ENCODE measurements at places on chromosomes 4 and X.

DNA sequence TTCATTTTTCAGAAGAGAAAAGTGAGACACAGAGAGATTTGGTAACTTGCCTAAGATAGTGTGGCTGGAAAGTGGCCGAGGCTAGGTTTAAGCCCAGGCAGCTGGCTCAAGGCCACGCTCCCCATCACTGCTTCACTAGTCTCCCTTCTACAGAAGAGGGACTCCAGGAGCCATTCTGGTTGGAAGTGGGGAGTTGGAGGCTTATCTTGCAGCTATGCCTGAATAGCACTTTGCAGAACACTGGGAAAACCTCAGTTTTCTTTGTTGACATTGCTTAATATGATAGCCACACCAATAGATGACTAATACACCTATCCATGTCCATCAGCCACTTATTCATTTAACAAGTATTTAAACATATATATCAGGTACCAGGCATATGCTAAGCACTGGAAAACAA is 18.5 kb downstream of the LRRC66 start:
- no peak for DNase-seq

DNA sequence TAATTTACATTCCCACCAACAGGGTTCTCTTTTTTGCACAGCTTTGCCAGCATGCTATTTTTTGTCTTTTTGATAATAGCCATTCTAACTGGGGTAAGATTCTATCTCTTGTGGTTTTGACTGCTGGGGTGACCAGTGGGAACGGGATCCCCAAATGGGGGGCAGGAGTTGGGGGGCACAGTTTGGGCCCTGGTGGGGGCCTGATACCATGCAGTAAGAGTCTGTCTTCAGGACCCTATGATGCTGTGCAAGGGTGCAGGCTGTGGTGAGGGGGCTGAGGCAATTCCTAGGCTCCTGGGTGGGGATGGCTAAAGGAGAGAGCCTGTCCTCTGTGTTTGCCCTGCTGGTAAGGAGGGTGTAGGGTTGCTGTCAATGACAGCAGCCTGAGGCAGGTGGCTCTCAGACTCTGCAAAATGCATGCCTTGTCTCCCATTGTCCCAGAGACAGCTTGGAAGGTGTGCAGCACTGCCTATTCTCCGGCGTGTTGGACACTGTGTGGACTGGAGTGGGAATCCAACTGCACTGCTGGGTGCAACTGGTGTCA is 172.7 kb upstream of the ARHGAP24 start:
- no peak for DNase-seq

DNA sequence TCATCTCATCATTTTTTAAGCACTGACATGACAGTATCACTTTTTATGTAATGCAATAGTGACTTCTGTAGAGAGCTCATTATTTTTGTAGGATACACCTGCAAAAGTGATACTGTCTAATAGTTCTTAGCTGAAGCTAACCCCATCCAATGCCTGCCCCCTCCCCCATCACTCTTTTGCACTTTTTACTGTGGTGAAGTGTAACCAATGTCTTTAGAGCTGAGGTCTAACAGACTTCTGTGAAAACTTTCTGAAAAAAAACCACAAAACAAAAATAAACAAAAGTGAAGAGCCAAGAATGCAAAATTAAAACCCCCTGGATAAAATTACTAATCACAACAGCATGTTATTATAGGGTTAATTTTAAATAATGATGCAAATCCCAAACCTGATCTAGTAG is 301.1 kb downstream of the ANK2 start:
- DNase-seq: no peak

- no peak for DNase-seq
Measured at GRCh38 chr4:183807420-183808096, 97.5 kb upstream of the STOX2 start.

- peak; percentile 20 for DNase-seq
Measured at GRCh38 chr4:94757192-94758140, at the start of gene BMPR1B. Gene BMPR1B, plus strand, starts transcription at chr4:94757955. Its CDS starts 346,470 bp downstream, at chr4:95104425.

DNA sequence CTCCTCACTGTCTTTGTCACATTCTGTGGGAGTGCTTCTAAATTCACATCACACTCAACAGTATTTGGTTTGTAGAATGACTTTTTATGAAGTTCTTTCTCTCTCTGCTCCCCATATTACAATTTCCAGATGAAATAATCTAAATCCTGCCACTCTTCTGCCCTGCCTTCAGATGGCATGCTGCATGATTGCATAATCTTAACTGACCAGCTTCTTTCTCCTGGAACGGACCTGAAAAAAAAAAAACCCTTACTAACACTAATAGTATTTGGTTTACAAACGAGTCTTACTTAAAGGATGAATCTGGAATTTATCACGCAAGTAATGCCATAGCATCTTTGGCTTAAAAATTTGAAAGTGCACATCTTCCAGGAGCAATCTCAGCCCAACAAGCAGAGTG is 272.3 kb downstream of the NAF1 start:
- no peak for DNase-seq

- peak; percentile 24 for DNase-seq
Measured at GRCh38 chrX:9420275-9421265, 44.3 kb upstream of the TBL1X start.

- DNase-seq: peak; percentile 55
Measured at GRCh38 chrX:137747244-137748043, 181.5 kb downstream of the ZIC3 start.

GRCh38 chr4:8762951-8763735 is 108.5 kb downstream of the HMX1 start:
- no peak for DNase-seq

DNA sequence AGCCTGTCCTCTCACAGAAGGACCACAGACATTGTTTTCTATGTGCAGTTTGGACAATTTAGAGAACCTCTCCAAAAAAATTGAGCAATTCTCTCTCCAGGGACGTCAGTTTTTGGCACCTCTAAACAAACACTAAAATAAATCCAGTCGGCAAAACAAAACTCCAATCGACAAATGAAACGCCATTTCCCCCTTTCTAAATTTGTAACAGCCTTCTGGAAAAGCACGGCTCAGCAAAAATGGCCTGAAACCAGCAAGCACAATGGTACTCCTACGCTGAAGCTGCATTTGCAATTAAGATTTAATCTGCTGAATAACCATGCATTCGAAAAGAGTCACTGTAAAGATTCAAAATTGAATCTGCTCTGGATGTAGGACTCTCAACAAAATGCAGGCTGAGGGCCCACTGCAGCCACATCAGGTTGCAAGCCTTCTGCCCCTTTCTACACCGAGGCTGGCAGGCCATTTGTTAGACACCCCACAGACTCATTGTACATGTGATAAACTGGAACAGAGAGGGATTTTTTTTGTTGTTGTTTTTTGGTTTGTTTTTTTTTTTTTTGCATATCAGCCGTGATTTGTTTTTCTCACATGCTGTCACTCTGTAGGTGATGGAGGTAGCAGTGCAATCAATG is 79.9 kb upstream of the MAP3K15 start:
- DNase-seq: no peak

- DNase-seq: no peak
Measured at GRCh38 chr4:38381788-38382187, 282.2 kb upstream of the KLF3 start.

GRCh38 chrX:70553516-70553915 is 108.9 kb downstream of the DLG3 start:
- DNase-seq: no peak

DNA sequence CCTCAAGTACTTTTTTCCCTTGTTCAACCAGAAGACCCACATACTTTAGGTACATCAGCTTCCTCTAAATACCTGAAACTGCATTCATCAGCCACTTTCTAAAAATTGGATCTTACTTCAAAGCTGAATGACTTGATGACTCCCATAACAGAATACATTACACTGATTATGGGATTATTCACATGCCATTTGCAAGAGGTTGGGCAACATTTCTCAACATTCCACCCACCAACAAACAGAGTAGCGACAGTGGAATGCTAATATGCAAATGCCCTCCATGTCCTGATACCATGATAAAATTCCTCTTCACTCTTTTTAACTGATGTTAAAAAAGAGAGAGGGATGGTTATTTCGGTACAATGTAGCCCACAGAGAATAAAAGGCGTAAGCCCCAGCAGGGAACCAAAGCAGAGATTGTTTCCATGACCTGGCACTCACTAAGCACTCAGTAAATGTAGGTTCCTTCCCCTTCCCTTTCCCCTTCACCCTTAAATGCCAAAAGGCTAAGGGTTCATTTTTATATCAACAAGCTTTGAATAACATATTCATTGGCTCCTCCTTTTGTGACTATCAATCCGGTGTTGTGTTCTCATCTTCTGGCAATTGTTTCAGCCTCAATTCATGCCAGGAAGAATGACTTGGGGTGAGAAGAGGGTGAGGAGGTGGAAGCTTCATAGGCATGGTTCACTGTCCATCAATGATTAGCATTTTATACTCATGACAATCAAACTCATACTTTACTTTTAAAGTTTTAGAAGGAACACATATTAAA is 317.2 kb downstream of the DHX15 start:
- no peak for DNase-seq

- DNase-seq: no peak
Measured at GRCh38 chrX:115017455-115017854, at the start of gene IL13RA2. Gene IL13RA2, minus strand, starts transcription at chrX:115017616. Its CDS starts 347 bp downstream, at chrX:115017269.

- DNase-seq: no peak
Measured at GRCh38 chr4:23885943-23886590, 3.8 kb downstream of the PPARGC1A start.

DNA sequence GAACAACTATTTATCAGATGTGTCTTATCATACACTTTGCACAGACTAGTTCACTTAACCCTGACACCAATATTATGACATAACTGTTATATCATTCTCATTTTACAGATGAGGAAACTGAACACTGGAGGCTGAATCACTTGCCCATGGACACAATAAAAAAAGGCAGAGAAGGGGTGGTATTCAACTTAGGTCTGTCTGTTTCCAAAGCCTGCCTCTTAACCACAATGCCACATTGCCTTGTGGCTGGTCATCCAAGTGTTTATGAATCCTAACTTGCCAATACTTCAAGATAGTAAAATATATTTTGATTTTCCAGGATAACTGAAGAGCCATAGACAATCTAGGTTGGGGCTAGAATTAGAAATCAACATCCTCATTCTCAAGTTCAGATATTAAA is 327.8 kb downstream of the NR3C2 start:
- no peak for DNase-seq

DNA sequence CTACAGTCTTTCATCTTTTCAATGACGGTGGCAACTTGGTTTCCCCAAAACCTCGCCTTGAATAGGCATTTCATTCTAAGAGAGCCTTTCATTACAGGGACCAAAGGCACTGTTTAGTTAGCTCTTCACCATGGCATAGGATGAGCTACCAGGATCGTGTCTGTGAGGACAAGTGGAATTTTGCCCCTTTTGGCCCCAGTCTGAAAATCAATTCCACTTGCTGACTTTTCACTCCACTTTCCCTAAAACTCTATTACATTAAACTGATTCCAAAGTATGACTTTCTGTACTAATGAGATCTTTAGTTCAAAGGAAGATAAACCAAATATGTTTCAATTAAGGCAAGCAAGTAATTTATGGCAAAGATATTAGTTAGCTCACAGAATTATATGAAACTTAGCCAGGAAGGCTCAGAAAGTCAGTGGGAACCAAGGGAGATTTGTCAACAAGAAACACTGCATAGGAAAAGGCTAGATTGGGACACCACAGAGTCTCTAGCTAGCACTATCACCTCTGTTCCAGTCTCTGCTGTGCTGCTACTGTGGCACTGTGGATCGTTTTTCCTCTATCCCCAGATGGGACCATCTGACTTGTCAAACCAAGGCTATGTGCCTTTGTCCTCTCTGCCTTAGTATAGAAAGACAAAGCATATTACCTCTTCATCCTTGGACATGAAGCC is 145.6 kb downstream of the SLC7A11 start:
- no peak for DNase-seq

DNA sequence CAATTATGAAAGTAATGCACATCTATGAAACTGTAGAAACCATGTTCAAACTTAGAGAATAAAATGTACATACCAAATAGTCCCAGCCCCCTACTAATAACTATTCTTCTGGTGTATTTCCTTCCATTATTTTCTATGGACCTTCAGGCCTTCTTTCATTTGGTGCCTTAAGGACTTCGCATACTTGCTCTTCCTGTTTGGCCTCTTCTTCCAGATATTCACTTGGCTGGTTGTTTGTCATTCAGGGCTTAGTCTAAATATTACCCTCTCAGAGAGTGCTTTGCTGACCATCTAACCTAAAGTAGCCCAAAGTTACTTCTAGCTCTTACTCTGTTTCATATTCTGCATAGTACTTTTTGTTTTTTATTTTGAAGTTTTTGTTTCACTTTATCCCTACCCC is 70.3 kb upstream of the ARMCX2 start:
- DNase-seq: no peak

DNA sequence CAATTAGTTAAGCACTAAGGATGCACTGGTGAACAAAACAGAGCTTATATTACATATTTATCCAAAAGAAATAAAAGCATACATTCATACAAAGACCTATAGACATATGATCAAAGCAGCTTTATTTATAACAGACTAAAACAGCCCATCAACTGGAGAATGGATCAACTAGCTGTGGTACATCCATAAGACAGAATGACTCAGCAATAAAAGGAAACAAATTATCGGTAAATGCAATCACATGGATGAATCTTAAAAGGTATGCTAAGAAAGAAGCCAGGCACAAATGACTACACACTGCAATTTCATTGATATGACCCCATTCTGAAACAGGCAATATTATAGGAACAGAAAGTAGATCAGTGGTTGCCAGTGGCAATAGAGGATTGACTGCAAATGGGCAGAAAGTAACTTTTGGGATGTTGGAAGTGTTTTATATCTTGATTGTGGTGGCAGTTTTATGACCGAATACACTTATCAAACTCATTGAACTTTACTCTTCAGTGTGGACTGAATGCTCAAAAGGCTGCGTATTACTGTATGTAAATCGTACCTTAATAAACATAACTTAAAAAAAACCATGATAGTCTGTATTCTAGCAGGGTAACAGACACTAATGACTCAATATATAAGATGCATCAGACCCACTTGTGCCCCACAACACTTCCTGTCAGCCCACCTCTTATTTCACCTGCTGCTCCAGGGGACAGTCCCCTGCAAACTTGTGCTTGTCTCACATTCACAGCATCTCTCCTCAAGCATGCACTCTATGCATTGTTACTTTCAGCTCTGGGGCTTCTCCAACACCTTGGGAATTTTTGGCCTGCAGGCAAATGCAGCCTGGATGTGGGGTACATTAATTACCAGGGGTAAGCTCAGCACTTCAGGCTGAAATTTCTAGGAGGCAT is 59.1 kb downstream of the MID1IP1 start:
- DNase-seq: no peak

DNA sequence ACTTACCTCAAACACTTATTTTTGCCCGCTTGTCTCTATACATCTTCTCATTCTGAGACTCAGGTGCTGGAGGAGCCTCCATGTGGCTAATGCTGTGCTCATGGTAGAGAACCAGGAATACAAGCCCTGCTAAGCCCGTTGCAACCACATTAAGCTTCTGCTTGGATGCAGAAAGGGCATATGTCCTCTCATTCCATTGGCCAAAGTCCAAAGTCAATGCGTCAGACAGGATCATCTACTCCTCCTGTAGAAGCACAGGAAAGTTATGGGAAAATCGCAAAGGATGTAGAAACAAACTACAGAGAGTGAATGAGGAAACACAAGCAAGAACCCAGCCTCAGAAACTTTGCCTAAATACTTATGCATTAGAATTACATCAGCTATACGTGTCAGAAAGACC is 124.5 kb upstream of the AGA start:
- DNase-seq: no peak
